ENCODE measurements at places on chromosomes 16 and 17.

GRCh38 chr17:27525316-27525715, 69.1 kb downstream of the KSR1 start:
- no peak for DNase-seq

DNA sequence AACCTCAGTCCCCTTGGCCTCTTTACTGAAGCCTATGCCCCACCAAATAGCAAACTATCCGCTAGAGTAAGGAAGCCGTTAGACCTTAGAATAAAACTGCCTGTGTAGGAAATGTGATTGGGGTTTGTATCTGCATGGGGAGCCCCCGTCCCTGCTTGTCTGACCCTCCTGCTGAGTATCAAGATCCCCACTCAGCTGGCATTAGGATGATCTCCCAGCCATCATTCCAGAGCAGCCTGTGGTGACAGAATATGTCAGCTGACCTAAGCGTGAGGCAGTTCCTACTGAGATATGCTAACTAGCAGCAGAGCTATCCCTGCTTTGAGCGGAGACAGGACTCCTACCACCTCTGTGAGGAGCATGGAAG, 645 bp upstream of the GFOD2 start:
- DNase-seq: no peak

DNA sequence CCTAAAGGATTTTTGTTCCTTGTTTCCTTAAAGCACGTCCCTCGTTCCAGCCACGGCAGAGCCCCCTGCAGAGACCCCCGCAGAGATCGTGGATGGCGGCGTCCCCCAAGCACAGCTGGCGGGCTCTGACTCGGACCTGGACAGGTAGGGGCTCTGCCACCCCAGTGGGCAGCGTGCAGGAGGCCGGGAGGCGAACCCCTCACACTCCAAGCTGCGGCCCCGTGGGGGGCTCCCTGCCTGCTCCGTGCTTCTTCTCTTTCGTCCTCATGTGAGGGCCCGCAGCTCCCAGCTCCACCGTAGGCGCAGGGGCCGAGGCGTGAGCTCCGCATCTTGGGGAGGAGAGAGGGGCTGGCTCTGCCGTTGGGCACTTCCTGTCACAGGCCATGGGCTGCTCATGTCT, 8.5 kb downstream of the TELO2 start:
- no peak for DNase-seq

GRCh38 chr16:49503256-49504022, 129.8 kb downstream of the C16orf78 start:
- DNase-seq: no peak

GRCh38 chr17:28029044-28029443, 13.4 kb upstream of the NLK start:
- no peak for DNase-seq

DNA sequence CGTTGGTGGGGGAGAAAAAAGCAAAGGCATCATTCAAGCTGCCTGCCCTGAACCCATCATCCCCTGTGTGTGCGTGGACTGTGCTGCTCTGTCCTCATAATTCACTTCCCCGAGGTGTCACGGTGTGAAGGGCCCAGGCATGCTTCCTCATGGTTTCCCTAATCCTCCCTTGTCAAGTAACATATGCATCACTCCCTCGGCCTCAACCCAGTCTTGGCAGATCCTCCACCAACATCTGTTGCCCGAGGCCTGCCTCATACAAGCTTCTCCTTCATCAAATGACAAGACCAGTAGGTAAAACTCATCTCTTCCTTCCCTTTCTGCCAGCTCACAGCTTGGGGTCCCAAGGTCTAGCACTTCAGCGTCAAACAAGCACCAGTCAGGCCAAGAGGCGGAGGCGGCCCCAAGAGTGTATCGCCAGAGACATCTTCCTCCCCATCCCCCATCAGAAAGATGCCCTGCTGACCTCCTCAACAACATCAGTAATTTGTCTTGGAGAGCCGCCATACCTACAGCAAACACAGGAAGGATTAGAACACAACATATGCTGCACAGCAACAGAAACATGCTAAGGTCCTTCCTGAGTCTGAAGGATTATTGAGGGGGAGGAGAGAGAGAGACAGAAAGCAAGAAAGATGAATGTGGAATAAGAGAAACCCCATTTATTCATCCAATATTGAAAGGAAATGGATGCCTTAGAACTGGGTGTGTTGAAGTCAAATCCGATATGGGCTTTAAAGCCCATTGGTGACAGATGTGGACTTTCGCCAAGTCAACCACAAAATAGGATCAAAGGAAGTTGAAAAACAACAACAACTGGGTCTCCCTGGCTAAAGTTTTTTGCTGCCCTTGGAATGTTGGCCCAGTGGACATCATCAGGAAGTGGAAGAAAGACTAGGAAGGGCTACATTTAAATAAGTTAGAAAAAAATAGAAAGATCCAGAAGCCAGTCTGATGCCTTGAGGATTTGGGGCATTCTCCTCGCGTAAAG, 38.4 kb downstream of the SOX9 start:
- no peak for DNase-seq

DNA sequence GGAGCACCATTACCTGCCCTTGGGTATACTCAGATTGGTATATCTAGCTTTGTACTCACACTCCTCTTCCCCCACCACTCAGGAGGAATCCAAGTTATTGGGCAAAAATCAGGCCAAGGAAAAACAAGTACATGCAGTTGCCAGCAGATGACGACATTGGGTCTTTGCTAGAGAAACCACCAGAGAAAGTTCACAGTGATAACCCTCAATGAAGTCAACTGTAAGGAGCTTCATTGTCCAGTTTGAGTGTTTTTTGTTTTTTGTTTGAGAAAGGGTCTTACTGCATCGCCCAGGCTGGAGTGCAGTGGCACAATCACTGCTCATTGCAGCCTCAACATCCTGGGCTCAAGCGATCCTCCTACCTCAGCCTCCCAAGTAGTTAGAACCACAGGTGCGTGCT, 34.6 kb upstream of the TOX3 start:
- DNase-seq: no peak

DNA sequence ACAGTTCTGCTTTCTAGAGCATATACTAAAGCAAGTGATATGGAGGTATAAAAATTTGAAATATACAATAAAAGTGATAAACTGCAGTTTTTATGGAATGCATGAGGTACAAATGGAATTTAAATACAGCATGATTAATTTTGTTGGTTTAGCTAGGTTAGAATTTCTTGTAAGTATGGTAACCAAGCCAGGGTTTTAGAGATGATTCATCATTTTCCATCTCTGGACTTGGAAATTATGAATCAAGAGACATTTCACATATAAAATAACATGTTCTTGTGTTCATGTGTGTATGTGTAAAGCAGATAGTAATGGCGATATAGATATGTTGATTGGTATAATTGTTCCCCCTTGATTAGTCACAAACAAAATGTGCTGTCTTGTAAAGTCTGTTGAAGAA, 1219.8 kb downstream of the CDH8 start:
- DNase-seq: no peak
